ENCODE measurements at places on chromosomes 3 and 15.
A peak's percentile ranks its signal among the peaks of the same experiment; 100 is the strongest.

DNA sequence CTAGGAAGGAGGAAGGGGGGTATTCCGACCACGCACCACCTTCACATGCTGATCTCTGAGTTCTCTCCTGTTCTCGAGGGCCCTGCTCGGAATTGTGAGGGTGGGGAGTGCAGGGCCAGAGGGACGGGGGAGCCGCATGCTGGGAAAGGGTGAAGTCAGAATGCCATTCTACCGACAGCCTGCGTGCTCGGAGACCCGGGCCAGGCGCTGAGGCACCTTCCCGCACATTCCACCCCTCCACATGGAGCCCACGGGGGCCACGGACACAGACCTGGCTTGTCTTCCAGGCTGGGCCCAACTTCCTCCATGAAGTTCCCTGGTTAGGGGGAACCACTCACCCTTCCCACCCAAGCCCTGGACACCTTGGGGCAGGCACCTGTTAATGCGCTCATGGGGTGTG lies 28.7 kb upstream of the PIGZ start:
- no peak for ATAC-seq

DNA sequence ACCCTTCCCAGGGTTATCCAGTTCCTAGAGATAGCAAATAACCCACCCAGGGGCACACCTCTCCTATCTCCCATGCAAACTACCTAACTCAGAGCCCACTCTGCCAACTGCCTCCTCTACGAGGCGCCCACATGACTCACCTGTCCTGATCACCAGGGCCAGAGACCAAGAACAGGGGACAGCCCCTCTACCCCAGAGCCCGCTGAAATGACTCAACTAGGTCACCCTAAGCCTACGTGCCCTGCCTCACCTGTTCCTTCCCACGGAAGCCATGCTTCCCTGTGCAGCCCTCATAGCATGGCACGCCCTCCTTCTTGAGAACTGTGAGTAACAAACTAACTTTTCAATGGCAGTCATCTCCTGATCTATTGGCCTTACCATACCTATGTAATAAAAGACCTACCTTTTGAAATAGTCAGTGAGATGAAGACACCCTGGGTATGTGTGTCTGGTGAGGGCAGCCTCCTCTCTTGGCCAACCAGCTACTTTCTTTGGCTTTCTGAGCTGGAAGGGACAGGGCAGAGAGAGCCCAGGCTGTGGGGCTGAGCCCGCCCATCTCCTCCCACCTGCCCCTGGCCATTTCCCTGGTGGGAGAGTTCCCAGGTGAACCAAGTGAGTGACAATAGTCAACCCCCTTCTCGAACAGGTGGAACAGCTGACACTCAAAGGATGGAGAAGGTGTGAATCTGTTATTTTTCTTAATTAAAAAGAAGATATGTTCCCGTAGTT lies 25.5 kb upstream of the PRR23E start:
- peak; percentile 82 for ATAC-seq

DNA sequence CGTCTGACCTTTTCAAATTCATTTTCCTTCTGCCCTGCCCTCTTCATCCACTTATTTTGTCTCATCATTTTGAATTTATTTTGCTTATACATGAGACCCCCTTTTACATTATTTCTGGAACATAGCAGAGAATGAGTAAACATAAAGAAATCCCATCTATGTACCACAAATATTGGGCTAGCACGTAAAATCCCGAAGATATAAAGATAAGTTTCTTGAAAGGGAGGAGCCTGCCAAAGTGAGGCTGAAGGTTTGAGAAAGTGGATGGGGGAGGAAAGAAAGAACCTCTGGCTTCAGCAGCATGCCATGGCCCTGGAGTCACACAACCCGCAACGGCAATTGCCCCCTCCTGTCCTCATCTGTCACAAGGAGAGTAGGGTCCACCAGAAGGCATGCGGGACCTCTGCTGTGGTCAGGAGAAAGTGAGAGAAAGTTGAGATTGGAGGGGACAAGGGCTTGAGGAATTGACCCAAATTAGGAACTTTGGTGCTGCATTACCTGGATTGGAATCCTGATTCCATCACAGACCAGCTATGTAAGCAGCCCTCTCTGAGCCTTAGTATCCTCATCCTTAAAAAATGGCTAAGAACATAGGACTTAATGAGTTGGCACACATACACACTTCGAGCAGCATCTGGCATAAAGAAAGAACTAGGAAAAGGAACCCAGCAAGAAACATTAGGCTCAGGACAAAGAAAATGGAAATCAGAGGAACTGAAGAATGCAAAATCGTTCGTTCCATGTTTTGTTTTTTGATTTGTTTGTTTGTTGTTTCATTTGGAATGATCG lies 53.7 kb upstream of the GYG1 start:
- no peak for ATAC-seq

GRCh38 chr3:127536830-127537812 lies 53.4 kb downstream of the TPRA1 start:
- no peak for ATAC-seq

- ATAC-seq: no peak
Measured at GRCh38 chr15:74785194-74786032, 3.5 kb downstream of the CSK start.

DNA sequence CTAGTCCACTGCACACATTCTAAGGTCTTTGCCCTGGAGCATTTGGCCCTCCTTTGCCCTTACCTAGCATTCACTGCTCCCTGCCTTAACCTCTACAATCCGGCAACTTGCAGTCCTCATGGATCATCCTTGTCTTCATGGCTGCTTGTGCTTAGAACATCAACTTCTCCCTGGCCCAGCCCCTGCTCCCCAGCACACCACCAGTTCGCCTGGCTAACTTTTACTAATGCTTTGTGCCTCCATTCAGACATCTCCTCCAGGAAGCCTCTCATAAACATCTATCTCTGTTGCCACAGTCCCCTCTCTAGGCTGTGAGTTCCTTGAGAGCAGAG lies 57.1 kb downstream of the AAGAB start:
- no peak for ATAC-seq

GRCh38 chr15:101014921-101015841 lies 96.0 kb downstream of the LRRK1 start:
- ATAC-seq: peak; percentile 60
